Psoas muscle (tissue), 8 donors: ENCODE measurements at places on chromosomes 11 and 22.

DNA sequence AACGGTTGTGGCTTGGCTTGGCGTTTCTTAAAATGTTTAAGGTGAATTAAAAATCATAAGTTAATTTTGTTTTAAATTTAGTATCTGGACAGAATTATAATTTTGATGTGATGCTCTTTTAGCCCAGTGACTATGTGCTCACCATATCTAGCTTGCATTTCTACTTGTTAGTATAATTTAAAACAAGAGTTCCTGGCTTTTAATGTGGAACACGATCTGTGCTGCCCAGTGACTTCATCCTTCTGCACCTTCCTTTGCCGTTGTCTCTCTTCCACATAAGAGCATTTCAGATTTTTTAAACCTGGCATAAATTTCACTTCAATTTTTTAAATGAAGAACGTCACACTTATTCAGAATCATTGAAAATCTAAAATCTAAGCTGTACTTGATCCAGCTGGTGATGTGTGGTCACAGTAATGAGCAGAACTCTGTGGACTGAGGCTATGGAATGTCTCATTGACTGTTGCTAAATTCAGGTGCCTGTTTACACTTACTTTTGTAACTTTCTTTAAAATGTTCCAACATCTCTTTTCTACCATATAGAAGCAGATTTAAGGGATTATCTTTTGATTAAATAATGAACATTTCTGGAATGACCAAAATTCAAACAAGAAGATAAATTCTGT, 75.4 kb upstream of the ADSL start:
- DNase-seq: no peak

GRCh38 chr11:34512840-34513681, 533 bp downstream of the ELF5 start:
- peak; percentile 43 for DNase-seq

DNA sequence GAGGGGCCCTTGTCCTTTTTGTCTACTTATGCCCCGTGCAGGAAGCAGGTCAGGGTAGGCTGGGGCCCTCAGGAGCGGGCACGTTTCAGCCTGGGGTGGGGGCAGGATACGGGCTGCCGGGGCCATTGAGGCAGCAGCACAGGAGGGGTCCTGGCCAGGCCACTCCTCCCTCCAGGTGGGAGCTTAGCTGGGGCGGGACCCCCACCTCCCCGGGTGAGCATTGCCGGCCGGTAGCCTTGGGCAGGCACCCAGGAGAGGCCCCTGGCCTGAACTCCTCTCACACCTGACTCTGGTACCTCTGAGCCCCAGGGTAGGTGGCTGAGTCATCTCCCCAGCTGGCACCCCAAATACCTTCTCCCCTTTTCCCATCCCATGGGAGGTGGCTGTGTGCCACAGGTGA, 5.0 kb upstream of the MUC6 start:
- DNase-seq: peak; percentile 5

DNA sequence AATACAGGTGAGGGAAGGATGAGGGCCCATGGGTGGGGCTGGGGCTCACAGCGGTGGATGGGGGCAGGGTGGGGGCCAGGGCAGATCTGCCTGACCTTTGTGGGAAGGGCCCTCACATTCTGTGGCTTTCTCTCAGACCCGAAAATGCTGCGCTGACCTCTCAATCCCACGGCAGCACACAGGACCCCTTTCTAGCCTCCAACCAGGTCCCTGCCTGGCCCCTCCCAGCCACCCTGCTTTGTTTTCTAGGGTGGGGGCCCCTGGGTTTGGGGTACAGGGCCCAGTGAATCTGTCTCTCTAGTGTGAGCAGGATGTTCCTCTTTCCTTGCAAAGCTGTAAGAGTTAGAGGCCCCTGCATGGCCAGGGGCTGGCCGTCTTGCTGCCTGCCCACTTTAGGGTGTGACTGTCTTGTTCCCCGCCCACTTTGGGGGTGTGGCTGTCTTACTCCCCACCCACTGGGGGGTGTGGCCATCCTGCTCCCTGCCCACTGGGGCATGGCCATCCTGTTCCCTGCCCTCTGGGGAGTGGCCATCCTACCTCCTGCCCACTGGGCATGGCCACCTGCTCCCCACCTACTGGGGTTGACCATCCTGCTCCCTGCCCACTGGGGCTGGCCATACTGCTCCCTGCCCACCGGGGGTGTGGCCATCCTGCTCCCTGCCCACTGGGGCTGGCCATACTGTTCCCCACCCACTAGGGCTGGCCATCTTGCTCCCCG, 11.5 kb downstream of the PARVG start:
- no peak for DNase-seq

DNA sequence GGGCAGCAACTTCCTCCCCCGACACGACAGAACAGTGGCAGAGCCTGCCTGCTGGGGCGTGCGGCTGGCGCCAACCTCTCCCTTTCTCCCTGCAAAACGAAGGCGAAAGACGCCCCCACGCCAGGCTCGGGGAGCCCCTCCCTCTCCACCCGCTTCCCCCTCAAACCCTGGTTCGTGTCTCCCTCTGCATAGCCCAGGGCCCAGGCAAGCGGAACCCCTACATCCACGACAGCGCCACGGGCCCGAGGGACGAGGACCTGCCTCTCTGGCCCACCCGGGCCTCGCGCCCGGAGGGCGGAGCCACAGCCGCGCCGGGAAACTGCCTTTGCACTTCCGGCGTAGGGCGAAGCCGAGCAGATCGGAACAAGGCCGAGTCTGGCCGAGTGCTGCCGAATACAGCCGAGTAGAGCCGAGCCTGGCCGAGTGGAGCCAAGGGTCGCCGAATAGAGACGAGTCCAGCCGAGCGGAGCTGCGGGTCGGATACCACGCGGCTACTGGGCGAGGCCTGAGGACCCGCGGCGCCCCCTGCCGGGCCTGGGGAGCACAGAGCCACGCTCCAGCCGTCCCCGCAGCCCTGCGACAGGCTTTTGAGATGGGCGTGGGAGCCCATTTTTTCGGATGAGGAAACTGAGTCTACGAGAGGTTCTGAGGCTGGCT, 11.2 kb upstream of the C1QTNF6 start:
- peak; percentile 98 for DNase-seq

GRCh38 chr11:6717426-6717825, 34.3 kb upstream of the MRPL17 start:
- no peak for DNase-seq

DNA sequence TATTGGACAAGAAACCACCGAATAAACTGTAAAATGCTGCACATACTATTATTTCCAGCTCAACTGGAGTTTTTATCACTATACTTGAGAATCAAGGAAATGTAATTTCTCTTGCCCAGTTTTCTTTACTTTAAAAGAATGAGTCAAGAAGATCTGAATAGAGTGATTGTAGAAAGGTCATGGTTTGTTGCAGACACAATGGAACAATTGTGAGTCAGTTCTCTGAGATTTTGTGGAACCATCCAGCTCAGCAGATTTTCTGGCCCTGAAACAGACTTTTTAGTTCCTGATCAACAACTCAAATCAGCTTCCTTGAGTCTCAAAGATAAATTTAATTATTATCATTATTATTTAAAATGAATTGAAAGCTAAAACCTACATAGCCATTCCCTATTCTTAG, 1.3 kb downstream of the TCN1 start:
- DNase-seq: no peak

DNA sequence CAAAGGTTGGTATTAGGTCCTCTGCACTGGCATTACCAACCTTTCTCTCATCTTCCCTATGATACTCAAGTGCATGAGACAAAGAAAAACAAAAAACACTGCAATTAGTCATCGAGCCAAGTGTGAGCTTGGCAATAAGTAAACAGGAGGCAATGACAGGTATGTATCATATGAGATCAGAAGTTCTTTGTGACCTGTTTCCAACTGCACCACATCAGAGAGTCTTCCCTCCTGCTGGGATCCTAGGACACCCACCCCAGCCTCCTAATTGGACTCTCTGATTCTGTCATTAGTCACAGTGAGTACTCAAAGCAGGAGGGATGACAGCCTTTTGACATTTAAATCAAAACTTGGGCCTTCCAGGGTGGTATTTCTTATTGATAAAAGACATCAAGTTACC, 7.8 kb upstream of the JAML start:
- DNase-seq: no peak

- DNase-seq: no peak
These were observed 29.7 kb upstream of the TEF start for GRCh38 chr22:41352058-41352457.

GRCh38 chr11:130785380-130786116, 130.7 kb downstream of the SNX19 start:
- no peak for DNase-seq
